ENCODE measurements at places on chromosomes 2 and 18.

DNA sequence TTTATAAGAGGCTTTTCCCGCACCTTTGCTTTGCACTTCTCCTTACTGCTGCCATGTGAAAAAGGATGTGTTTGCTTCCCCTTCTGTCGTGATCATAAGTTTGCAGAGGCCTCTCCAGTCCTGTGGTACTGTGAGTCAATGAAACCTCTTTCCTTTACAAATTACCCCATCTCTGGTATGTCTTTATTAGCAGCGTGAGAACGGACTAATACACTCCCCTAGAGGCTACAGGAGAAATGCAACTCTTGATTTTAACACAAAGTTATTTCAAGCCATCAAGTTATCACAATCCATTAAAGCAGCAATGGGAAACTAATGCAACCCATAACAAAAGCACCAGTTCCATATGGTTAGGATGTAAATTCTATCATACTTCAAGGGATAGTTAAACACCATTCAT, 1378.8 kb upstream of the DDX18 start:
- no peak for DNase-seq

DNA sequence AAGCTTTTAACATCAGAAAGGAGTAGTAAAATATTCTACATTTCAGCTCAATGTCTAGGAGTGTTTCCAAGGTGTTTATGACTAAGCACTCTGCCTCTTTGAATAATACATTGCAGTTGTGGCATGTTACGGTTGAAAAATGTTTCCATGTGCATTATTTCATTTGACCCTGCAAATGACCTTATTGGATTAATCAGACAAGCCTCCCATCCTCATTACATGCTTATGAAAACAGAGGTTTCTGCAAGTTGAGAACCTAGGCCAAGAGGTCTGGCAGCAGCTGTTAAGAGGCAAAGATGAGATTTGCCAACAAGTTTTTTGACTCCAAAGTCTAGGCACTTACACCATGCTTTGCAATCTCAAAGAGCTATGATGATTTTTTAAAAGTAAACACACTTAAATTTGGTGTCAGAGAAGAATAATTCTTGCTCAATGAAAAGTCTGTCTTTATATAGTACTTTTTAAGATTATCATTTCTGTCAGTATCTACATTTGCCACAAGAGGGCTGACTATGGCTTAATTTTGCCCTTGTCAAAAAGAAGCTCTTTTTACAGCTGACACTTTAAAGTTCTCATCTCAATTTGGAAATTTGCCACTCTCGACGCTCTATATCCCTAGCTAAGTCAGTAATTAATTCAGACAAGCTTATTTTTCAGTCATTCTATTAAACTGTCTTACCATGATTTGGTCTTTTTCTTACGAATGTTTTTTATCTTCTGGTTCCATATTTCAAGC, 260.6 kb downstream of the PAX3 start:
- DNase-seq, result peak; percentile 37

GRCh38 chr18:51122266-51123045, 75.0 kb downstream of the MEX3C start:
- no peak for DNase-seq

DNA sequence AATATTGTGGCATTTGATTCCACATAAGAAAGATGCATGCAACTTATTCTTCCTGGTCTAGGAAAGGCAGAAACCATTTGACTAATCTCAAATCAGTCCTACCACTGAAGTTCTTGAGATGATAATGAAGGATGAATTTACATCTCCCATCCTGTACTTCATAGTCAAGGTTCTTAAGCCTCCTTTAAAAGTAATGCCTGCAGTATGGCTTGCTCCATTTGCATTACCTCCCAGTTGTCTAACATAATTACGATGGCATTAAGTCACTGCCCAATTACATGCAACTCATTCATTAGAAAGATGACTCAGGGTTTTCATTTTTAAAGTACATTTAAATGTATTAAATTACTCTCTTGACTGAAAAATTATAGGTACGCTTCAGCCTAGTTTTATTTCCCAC, 32.2 kb downstream of the THADA start:
- no peak for DNase-seq

- DNase-seq, result no peak
Observed at GRCh38 chr2:128805237-128805636, 486.6 kb upstream of the HS6ST1 start.

GRCh38 chr2:23541503-23542229, 156.7 kb downstream of the KLHL29 start:
- DNase-seq, result no peak

DNA sequence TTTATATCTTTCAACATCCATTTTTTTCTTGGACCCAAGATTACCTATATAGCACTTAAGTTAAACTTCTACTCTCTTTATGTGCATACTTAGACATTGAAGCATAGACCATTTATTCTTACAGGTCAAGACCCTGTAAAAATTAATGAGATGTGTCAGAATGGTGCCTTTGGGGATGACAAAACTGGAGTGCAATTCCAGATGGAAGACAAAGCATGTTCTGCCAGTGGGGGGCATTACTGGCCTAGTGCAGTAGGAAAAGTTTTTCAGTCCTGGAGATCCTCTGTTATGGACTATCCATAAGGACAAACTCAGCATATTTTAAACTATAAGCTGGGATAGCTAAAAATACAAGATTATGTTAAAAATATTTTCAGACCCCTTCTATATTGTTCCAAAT, 57.8 kb upstream of the MMADHC start:
- DNase-seq, result no peak

All from MM.1S (cell line).